PC-9 (cell line): ENCODE measurements at places on chromosomes 7 and 10. TPM values are rescaled to one million over a fixed set of nuclear protein-coding genes. Genes with fewer than 3 reads are reported as not detected.

DNA sequence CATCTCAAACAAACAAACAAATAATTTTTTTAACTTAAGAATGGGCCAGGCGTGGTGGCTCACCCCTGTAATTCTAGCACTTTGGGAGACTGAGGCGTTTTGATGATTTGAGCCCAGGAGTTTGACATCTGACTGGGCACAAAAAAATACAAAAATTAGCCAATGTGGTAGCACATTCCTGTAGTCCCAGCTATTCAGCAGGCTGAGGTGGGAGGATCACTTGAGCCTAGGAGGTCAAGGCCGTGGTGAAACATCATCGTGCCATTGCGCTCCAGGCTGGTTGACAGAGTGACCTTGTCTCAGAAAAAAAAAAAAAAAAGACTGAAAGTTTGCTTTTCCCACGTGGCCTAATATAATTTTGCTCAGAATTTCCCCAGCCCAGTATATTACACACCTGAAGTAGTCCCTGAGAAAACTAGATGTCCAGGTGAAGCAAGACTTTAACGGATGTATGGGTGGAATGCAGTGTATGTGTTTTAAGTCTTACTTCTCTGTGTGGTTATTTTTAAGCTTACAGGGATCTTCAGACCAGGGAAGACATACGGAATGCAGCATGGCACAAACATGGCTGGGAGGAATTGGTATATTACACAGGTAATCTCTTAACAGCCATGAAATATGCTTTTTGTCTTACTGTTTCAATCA lies 32.6 kb downstream of the NIPSNAP2 start:
- no peak for DNase-seq

GRCh38 chr7:94410413-94411187 lies 15.9 kb downstream of the COL1A2 start:
- DNase-seq: no peak

Gene HOXA9
- total RNA-seq: 1.9 and 2.5 TPM in 2 replicates

- DNase-seq: no peak
Observed at GRCh38 chr10:649798-650440, 39.5 kb downstream of the DIP2C start.

Gene HTR7
- total RNA-seq: 0.52 and 0.55 TPM in 2 replicates
